HS-27A (cell line): ENCODE measurements at places on chromosomes 2 and 18.
A peak's percentile ranks its signal among the peaks of the same experiment; 100 is the strongest.

- DNase-seq: no peak
Observed at GRCh38 chr2:12202313-12203075, 456.1 kb downstream of the LPIN1 start.

DNA sequence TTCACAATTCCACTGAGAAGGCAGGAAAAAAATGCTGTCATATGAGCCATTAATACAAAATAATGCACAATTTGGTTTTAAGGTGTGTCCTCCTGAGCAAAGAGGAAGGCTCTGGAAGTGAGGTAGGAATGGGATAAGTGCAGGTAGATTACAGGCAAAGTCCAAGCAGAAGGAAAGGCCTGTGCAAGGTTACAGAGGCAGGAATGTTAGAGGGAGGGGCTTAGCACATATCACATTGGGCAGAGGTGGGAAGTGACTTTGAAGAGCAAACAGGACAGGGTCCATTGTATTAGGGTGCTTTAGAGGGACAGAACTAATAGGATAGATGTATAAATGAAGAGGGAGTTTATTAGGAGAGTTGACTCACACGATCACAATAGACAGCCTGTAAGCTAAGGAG, 14.7 kb upstream of the CLIP4 start:
- no peak for DNase-seq

DNA sequence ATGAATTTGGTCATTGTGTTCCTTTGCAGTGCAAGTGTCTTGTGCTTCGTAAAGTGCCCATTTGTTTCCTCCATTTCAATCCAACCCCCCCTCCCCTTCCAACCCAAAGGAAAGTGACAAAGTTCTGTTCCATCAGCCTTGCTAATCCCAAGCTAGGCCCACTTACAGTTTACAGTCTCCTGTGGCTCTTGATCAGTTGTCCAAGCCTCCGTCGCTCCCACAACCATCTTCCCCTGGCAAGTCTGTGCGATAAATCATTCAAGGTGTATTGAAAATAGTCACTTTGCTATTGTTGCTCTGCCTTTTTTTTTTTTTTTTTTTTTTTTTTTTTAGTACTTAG, 6.5 kb downstream of the POU3F3 start:
- no peak for DNase-seq

GRCh38 chr18:3525870-3526420, 76.0 kb downstream of the TGIF1 start:
- no peak for DNase-seq

- DNase-seq: no peak
Observed at GRCh38 chr18:34796035-34796657, 86.0 kb downstream of the DTNA start.

GRCh38 chr18:42611134-42611533, 504.4 kb downstream of the RIT2 start:
- DNase-seq: no peak

- DNase-seq: no peak
Observed at GRCh38 chr2:173286153-173286809, 68.4 kb upstream of the CDCA7 start.

- no peak for DNase-seq
Observed at GRCh38 chr2:80413136-80413535, 108.6 kb upstream of the LRRTM1 start.

DNA sequence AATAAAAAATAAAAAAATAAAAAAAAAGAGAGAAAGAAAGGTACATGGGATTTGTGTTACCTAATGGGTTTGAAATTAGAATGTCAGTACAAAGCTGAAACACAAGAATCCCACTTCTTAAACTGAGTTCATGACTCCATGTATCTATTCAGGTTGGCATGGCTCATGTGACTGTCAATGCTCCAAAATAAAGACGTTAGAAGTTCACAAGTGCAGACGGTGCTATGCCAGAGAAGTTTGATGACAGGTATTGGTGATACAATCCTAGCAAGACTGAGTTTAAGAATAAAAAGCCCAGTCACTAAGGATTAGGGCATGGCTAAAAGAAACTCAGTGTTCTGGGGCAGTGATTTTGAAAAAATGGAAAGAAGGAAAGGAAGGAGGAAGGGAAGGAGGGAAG, 254.3 kb downstream of the XIRP2 start:
- no peak for DNase-seq

GRCh38 chr2:85649201-85650190, 18.5 kb downstream of the SFTPB start:
- DNase-seq: peak; percentile 66

GRCh38 chr2:134897932-134898331, 20.7 kb upstream of the CCNT2 start:
- no peak for DNase-seq

- no peak for DNase-seq
Observed at GRCh38 chr2:25926984-25927756, 48.9 kb upstream of the ASXL2 start.

DNA sequence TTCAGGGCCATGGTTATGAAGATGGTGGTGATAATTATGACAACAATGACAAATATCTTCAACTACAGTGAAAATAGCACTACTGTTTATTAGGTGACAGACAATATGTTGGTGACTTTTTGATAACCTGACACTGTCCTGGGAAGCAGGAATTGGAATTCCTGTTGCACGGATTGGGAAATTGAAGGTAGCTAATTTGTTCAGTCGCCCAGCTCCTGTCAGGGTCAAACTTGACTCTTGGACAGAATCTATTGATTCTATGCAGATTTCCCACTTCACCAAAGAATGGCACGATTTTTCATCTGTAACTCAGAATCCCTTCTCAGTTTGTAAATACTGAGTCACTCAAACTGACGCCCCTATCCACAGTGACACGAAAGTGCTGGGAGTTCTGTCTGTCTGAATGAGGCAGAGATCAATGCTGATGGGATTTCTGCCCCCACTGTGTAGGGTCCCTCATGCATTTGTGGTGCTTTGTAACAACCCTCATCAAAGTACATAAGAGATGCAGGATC, 779.5 kb upstream of the ID2 start:
- DNase-seq: no peak

- no peak for DNase-seq
Observed at GRCh38 chr2:68103709-68104055, 40.9 kb upstream of the C1D start.
